NCI-H2171 (cell line): ENCODE measurements at places on chromosomes 7 and 10.
A peak's percentile ranks its signal among the peaks of the same experiment; 100 is the strongest.

- no peak for DNase-seq
Observed at GRCh38 chr7:16915405-16915804, 33.6 kb upstream of the AGR3 start.

DNA sequence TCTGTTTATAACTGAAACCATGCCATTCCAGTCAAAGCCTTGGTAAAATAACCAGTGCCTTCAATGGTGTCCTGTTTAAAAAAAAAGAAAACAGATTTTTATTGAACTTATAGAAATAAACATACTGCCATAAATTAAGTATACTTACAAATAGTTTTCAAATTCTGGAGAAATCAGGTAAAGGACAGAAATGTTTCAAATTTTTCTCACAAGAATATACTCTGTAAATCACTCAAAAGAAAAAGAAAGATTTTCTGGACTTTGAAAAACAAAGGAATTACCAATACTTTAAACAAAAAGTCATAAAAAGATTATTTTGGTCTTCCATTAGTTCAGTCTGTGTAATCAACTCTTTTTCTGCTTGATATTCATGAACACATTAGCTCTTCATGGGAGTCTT, 23.9 kb downstream of the MRPL32 start:
- DNase-seq, result no peak

GRCh38 chr7:11951909-11952308, 119.9 kb upstream of the THSD7A start:
- DNase-seq, result no peak

DNA sequence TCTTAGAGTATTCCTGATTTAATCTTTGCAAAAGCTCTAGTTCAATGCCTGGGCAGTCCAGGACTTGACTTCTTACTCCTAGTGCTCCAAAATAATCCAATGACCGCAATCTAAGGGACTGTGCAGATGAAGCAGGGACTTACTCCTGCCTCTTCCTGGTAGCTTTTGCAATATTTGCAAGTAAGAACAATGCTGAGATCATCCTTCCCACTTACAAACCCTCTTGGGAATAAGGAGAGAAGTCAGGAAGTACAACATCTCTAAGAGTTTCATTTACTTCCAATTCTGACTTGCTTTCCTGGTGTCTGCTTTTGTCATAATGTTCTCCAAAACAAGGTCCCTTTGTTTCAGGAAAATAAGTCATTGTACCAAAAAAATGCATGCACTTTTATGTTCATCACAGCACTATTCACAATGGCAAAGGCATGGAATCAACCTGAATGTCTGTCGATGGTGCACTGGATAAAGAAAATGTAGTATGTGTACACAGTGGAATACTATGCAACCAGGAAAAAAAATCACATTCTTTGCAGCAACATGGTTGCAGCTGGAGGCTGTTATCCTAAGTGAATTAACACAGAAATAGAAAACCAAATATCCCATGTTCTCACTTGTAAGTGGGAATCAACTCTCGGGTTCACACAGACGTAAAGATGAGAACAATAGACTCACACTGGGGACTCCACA, 7.1 kb upstream of the KCNMA1 start:
- no peak for DNase-seq

DNA sequence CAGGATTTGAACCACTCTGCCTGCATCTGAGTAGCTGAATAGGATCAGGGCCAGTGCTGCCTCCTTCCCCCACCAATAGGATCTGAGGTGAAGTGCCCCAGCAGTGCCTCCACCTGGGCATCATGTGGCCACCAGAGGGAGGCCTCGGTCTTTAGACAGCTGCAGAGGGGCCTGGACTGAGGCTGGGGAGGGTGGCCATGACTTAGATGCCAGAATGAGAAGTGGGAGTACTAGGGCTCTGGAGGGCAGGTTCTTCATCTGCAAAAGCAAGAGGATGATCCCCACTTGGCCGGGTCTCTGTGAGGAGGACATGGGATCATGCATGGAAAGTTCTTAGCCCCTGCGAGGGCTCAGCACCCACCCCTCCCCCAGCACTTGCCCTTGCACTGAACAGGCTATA, 56.9 kb downstream of the NEUROG3 start:
- DNase-seq, result peak; percentile 7

DNA sequence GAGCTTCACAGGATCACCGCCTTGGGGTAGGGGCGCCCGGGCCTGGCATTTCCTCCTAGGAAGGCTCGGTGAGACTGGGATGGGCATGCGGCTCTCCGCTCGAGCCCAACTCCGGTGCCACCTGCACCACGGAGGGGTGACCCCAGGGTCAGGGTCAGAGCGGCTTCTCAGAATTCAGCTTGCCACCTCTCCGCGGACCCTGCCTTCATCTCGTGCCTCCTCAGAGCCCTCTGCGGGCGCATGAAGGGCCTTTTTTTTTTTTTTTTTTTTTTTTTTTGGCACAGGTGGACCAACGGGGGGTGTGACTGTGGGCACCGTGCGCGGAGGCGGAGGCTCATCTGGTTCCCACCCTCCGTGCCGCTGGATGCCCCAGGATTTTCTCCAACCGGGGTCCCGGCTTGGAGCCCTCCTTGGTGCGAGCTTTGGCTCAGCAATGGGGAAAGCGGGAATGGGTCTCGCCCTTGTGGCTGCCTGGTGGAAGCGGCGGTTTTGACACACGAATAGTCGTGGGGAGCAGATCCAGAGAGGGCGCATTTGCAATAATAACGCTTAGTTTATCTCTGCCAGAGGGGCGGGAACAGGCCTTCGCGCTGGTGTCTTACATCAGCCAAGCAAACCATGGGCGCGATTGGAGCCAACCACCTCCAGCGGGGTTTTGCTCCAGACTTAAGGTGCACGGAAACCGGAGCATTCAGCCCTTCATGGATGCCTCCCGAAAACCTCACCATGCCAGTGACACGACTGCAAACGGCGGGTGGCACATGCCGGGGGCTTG, 5.0 kb upstream of the TNRC18 start:
- peak; percentile 84 for DNase-seq

DNA sequence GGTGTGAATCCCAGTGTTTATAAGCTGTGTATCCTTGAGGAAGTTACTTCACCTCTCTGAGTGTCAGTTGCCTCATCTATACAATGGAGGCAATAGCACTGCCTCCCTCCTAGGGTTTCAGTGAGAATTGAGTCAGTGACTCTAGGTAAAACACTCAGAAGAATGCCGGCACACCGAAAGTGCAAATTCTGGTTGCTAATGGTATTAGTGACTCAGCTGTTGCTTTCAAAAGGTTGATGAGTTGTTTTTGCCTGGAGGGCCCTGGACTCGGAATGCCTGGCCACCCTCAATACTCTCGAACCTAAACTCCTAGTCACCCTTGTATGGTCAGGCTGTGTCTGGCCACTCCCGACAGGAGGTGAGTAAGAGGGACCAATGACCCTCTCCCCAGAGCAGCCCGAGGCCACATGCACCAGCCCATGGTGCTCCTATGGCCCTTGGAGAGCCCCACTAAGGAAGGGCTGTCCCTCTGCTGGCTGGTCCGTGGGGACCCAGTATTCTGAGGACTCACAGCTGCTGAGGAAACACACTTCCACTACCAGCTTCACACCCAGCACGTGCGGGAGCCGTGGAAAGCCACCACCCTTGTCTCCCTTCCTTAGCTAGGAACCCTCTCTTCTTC, 60.2 kb downstream of the CALML3 start:
- no peak for DNase-seq

DNA sequence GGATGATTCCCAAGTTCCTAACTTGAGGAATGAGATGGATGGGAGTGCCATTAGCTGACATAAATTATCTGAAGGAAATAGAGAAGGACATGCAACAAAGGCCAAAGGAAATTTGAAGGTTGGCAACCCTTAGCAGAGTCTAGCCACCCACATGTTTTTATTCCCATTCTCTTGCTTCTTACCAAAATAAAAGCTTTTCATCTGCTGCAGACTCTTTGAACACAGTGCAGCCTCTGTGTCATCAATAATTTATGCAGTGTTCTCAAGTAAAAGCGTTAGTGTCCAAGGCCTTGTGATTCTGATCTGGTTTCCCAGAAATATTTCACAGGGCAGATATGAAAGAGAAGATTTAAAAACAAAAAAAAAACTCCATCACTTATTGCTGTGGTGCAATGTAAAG, 98.5 kb downstream of the ST7 start:
- DNase-seq, result no peak

DNA sequence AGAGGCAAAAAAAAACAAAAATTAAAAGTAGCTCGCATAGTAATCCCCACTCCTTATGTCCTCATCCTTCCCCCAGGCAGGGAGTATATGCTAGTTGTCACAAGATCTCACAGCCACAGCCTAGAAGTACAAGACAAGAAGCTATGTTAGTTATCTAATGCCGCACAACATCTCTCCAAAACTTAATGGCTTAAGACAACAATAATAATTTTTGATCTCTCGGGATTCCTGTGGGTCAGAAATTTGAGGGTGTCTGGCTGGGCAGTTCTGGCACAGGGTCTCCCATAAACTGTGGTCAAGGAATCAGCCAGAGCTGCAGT, 39.7 kb downstream of the CPVL start:
- DNase-seq, result no peak

GRCh38 chr7:106080300-106080987, 31.7 kb downstream of the SYPL1 start:
- DNase-seq, result no peak
